NCI-H774 (cell line): ENCODE measurements at places on chromosomes 6 and 20.

GRCh38 chr20:59771506-59772372 lies 161.7 kb downstream of the SYCP2 start:
- no peak for DNase-seq

DNA sequence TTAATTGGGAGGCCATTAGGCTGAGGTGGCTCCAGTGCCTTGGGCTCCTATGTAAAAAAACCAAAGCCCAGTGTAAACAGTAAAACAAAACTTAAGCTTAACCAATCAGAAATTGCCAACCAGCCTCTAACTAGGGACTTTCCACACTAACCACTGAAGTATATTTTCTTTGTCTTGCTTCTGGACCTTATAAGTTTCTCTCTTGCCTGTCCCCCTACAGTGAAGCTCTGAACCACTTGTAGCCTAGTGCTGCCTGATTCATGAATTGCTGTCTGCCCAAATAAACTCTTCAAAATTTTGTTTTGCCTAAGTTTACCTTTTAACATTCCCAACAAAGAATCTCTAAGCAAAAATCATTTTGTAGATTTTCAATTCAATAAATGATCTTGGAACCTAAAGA lies 28.2 kb downstream of the POPDC3 start:
- DNase-seq: no peak

DNA sequence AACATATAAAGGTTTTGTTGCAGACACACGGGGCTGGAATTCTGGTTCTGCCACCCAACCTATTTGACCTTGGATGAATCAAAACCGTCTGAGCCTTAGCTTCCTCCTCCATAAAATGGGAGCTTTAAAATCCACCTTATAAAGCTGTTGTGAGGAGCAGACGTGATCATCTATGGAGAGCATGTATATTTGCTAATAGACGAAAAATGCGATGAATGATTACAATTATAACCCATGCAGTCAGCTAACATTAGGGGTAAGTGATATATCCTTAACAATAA lies 586 bp upstream of the NUP153 start:
- no peak for DNase-seq

DNA sequence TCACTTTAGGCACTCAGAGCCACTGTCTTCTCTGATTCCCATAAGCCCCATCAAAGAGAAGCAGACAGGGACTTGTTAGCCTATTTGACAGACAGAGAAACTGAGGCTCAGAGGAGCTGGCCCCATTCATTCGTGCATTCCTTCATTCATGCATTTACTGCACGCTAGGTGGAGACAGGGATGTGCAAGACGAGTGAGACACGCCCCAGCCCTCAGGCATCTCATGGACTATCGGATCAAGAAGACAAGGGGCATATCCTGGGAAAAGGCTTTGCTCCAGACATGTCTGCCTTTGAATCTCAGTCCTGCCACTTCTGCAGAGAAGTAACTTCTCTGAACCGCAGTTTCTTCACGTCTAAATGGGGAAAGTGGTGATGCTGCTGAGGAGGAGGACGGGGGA lies 54.1 kb downstream of the BPIFB1 start:
- DNase-seq: no peak

GRCh38 chr20:43458422-43458924 lies 777 bp downstream of the SRSF6 start:
- DNase-seq: no peak

- DNase-seq: peak; percentile 60
Measured at GRCh38 chr6:26156850-26157250, 69.6 kb downstream of the HFE start.

- DNase-seq: no peak
Measured at GRCh38 chr20:46990596-46991104, 96.0 kb downstream of the EYA2 start.

GRCh38 chr6:27867945-27868300 lies 44.3 kb downstream of the OR2B2 start:
- no peak for DNase-seq

DNA sequence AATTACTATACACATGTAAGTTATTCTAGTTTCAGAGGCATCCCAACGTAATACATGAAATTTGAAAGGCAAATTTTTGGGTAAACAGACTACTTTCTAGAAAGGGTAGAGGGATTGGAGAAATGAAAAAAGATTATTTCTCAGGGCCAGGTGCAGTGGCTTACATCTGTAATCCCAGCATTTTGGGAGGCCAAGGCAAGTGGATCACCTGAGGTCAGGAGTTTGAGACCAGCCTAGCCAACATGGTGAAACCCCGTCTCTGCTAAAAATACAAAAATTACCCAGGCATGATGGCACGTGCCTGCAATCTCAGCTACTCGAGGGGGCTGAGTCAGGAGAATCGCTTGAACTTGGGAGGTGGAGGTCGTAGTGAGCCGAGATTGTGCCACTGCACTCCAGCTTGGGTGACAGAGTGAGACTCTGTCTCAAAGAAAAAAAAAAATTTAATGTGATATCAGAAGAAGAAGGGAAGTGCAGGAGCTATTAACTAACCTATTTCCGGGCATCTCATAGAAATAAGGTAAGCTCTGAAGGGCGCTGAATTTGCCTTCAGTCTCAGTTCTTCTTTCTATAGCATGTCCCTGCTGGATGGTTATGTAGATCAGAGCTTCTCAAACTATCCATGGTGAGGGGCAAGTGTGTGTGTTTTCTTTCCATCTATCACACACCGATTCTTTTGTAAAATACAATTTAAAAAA lies 100.3 kb upstream of the MTHFD1L start:
- DNase-seq: no peak
